ENCODE measurements at places on chromosomes 13 and 19.

DNA sequence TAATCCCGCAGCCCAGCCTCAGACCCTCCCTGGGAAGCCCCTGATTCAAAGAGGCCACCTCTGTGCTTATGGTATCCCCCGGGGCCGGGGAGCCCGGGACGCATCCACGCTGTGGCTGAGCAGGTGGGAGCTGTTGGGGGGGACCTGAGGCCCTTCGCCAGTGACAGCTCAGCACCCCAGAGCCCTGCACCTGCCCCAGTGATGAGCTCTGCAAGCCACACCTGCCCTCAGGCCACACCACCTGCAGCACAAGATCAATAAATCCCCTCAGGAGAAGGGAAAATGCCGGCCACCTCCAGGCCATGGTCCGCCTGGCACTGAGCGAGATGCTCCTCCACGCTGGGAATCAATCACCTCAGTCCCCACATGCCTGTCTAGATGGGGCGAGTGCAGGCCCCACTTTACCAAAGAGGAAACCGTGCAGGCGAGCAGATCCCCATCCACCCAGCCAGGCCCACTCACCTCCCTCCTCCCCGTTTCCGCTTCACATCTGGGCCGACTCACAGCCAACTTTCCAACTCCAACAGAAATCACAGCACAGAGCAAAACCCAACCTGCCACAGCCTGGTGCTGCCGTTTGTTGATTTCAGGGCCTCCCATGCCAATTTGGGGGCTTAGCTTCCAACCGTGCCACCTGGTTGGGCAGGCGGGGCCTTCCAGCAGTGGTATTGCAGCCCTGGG, 12.8 kb downstream of the MOB3A start:
- H3K4me3 ChIP-seq: peak overlapping the region; percentile 97
- peak; percentile 18 for ATAC-seq
- no peaks in the 10 kb centered on the region for H3K27me3 ChIP-seq
- peaks cover 11% of the 10 kb centered on the region for H3K4me1 ChIP-seq

- H3K4me1 ChIP-seq: no peaks in the 10 kb centered on the region
- no peak overlapping the region for H3K4me3 ChIP-seq
- no peak for ATAC-seq
Observed at GRCh38 chr13:41791056-41791455, 169.9 kb downstream of the VWA8 start.

- no peak overlapping the region for H3K27ac ChIP-seq
- H3K4me1 ChIP-seq: no peaks in the 10 kb centered on the region
- no peaks in the 10 kb centered on the region for H3K36me3 ChIP-seq
- H3K4me3 ChIP-seq: no peak overlapping the region
- no peak for ATAC-seq
- no peaks in the 10 kb centered on the region for H3K27me3 ChIP-seq
Observed at GRCh38 chr13:70932511-70932910, 824.3 kb upstream of the KLHL1 start.

DNA sequence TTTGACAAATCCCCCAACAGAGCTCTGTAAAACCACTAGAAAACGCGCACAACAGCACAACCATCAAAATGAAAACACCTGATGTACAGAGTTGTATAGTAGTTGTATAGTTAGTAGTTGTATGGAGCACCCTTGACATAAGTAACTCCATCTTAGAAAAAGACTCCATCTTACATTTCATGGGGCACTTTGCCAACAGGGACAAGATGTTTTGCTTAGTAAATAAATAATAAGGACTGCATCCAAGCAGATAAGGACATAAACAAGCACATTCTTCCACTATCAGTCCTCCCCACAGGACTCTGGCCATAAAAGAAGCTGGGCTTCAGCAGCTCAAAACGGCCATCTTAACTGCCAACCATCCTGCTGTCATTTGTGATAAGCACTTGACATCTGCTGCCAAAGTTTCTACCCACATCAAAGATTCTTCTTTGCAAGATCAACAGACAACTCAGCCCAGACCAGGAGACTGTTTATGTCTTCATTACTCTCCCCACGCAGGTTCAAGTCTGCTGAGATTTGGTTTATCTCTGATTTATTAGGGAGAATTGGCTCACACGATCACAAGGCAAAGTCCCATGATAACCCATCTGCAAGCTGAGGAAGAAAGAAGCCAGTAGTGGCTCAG, 20.7 kb upstream of the ZNF331 start:
- no peak overlapping the region for H3K4me3 ChIP-seq
- peaks cover 4% of the 10 kb centered on the region for H3K36me3 ChIP-seq
- peaks cover 12% of the 10 kb centered on the region for H3K4me1 ChIP-seq
- H3K27me3 ChIP-seq: no peaks in the 10 kb centered on the region

DNA sequence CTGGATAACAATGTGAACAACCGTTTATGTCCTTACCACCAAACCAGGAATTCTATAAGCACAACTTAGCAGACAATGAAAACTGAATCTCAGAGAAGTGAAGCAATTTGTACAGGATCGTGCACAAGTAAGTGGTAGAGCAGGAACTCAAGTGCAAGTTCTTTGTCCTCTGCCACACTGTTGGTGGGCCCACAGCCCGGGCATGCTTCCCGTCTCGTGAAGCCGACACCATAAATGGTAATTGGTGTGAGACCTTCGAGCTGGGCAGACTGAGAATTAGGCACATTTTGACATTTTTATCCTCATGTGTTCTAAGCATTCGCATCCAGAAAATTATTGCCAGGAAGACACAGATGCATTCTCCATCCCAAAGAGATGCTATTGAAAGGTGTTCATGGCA, 27.9 kb upstream of the FLT1 start:
- H3K36me3 ChIP-seq: no peaks in the 10 kb centered on the region
- H3K4me3 ChIP-seq: no peak overlapping the region
- H3K27ac ChIP-seq: no peak overlapping the region
- no peaks in the 10 kb centered on the region for H3K4me1 ChIP-seq
- peaks cover 30% of the 10 kb centered on the region for H3K27me3 ChIP-seq

DNA sequence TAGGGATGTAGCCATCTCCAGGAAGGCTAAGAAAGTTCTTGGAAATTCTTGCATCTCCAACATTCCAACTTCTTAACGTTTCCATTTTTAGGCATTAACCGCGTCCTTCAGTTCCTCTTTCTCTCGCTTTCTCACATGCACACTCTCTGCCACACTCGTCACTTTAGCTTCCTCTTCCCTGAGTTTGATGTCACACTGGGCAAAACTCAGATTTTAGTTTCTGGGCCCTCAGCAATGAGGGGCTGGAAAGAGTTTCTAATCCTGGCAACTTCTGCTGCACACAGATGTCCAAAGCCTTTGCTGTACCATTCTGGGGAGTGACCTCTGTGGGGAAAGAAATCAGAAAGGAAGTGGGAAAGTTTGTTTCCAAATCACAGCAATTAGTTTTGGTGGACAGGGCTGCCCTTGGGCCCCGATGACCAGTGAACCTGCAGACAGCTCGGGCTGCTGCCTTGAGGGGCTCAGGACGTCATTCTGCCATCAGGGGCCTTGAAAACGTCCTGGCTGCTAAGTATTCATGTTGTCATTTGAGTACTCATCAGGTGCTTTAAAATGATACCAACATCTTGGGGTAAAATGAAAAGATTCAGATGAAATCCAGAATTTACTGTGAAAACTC, 89.3 kb downstream of the KL start:
- peaks cover 20% of the 10 kb centered on the region for H3K27me3 ChIP-seq
- no peak overlapping the region for H3K4me3 ChIP-seq
- ATAC-seq: no peak
- no peak overlapping the region for H3K27ac ChIP-seq
- no peaks in the 10 kb centered on the region for H3K4me1 ChIP-seq

All from activated T-helper 17 cell treated with anti-CD3 and anti-CD28 coated beads, Interleukin-2, amount 50 U/mL, for 72 hours (primary cell).